ENCODE measurements at places on chromosomes 13 and 19. TPM values are rescaled to one million over a fixed set of nuclear protein-coding genes. Genes with fewer than 3 reads are reported as not detected.

DNA sequence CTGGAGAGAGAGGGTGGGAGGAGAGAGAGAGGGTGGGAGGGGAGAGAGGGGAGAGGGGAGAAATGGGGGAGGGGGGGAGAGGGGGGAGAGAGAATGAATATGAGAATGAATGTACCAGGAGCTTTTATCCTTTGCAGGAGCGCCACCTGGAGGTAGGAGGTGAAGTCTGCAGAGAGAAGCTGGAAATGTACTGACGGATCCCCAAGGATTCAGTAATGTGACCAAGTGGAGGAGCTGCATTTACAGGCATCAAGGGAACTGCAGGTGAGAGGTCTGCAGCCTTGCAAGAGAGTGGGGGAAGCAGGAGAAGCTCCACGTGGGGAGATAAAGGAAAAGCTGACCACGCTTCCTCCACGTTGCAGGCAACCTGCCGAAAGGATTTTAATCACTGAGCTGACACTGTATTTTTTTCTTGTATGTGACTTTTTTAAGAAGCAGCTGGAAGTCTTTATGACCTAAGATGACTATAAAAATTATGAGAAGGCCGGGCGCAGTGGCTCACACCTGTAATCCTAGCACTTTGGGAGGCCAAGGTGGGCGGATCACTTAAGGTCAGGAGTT, 33.7 kb downstream of the VSTM1 start:
- H3K27me3 ChIP-seq: no peaks in the 10 kb centered on the region
- no peak overlapping the region for H3K4me3 ChIP-seq
- H3K4me1 ChIP-seq: peaks cover 2% of the 10 kb centered on the region
- peak; percentile 71 for DNase-seq

DNA sequence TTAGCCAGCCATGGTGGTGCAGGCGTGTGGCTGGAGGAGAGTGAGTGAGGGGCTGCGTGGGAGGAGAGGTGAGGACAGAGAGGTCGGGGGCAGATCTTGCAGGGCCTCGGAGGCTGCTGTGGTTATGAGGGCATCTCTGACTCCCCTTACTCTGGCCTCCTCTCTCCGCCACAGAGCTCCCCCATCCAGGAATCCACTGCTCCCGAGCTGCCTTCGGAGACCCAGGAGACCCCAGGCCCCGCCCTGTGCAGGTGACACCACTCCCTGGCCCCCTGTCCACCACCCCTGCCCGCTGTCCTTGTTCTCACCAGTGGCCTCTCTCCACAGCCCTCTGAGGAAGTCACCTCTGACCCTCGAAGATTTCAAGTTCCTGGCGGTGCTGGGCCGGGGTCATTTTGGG, 7.8 kb downstream of the PTGER1 start:
- no peak overlapping the region for H3K4me3 ChIP-seq
- H3K36me3 ChIP-seq: peaks cover 10% of the 10 kb centered on the region
- no peak for DNase-seq
- H3K27me3 ChIP-seq: no peaks in the 10 kb centered on the region

SIGLEC14 gene
- total RNA-seq: not detected

ZNF221 gene
- 3.8 TPM for total RNA-seq

DNA sequence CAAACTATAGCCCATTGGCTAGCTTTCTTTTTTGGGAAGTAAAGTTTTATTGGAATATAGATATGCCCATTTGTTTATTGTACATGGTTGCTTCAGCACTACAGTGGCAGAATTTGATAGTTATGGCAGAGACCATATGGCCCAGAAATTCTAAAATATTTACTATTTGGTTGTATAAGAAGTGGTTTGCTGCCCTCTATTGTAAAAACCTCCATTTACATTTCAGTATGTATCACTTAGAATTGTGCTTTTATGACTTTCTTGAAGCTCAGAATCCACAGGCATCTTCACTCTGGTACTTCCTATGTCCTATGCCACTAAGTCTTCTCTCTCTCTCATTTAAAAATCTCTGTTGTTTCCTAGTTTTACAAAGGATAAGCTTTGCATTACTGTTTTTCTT, 37.7 kb downstream of the DLEU7 start:
- no peak overlapping the region for H3K27ac ChIP-seq
- H3K36me3 ChIP-seq: no peaks in the 10 kb centered on the region
- H3K27me3 ChIP-seq: no peaks in the 10 kb centered on the region
- H3K4me3 ChIP-seq: no peak overlapping the region
- H3K4me1 ChIP-seq: peaks cover 4% of the 10 kb centered on the region

DNA sequence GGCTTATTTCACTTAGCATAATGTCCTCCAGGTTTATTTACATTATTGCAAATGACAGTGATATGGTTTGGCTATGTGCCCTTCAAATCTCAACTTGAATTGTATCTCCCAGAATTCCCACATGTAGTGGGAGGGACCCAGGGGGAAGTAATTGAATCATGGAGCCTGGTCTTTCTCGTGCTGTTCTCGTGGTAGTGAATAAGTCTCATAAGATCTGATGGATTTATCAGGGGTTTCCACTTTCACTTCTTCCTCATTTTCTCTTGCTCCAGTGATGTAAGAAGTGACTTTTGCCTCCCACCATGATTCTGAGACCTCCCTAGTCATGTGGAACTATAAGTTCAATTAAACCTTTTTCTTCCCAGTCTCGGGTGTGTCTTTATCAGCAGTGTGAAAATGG, 109.6 kb downstream of the VWA8 start:
- no peak overlapping the region for H3K4me3 ChIP-seq
- DNase-seq: no peak
- H3K4me1 ChIP-seq: peaks cover 13% of the 10 kb centered on the region
- no peaks in the 10 kb centered on the region for H3K36me3 ChIP-seq
- H3K27me3 ChIP-seq: no peaks in the 10 kb centered on the region

DNA sequence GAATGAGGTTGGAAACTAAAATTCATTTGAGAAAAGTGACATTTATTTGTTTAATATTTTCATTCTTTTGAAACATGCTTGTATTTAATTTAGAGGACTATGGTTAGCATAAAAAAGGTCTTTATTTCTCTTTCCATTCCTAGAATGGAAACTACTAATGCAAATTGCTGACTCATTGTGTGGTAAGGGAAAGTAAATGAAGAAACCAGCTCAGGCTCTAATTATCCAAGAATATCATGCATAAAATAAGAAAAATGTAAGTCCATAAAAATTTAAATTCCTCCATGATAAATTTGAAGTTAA, 777.0 kb upstream of the SLITRK1 start:
- H3K4me3 ChIP-seq: no peak overlapping the region
- DNase-seq: peak; percentile 18
- no peaks in the 10 kb centered on the region for H3K36me3 ChIP-seq
- H3K27me3 ChIP-seq: no peaks in the 10 kb centered on the region
- H3K27ac ChIP-seq: no peak overlapping the region

GRCh38 chr13:34011552-34012085, 193.7 kb downstream of the RFC3 start:
- H3K27ac ChIP-seq: no peak overlapping the region
- no peak overlapping the region for H3K4me3 ChIP-seq
- no peaks in the 10 kb centered on the region for H3K4me1 ChIP-seq
- no peak for DNase-seq

DNA sequence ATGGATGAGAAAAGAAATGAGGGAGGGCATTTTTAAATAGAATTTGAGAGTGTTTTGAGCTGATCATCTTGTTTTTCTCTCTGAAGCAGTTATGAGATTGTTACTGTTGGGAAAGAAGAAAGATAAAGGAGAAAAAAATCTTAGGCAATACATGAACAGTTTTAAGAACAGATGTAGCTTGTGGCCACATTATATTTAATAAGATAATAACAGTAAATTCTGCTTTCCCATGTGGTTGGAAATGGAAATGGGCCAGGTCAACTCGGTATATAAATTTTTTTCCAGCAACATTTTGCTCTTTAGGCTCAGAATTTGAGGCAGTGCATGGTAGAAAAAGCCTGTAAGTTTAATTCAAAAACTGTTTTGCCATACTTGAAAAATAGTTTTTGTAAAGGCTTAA, 118.7 kb downstream of the POSTN start:
- no peak for DNase-seq
- H3K4me1 ChIP-seq: peaks cover 58% of the 10 kb centered on the region
- no peaks in the 10 kb centered on the region for H3K36me3 ChIP-seq
- H3K27me3 ChIP-seq: no peaks in the 10 kb centered on the region
- no peak overlapping the region for H3K27ac ChIP-seq

DNA sequence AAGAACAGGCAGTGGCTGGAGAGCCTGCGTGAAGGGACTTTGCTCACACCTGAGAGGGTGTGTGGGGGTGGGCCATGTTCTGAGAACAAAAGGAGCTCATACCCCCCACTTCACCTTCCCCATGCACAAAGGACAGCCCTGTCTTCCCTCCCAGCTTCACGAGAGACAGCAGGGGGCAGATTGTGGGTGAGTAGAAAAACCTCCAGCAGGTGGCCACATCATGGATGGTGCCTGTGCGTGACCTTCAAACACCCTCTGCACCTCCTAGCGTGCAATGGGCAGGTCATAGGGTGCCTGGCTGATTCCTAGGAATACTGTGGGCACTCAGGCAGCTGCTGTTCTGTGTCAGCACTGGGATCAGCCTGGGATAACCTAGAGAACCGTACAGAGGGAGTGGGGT, 36.3 kb upstream of the PSG9 start:
- no peaks in the 10 kb centered on the region for H3K27me3 ChIP-seq
- DNase-seq: no peak
- H3K4me1 ChIP-seq: peaks cover 7% of the 10 kb centered on the region
- H3K36me3 ChIP-seq: no peaks in the 10 kb centered on the region
- H3K4me3 ChIP-seq: no peak overlapping the region
- H3K27ac ChIP-seq: no peak overlapping the region

DNA sequence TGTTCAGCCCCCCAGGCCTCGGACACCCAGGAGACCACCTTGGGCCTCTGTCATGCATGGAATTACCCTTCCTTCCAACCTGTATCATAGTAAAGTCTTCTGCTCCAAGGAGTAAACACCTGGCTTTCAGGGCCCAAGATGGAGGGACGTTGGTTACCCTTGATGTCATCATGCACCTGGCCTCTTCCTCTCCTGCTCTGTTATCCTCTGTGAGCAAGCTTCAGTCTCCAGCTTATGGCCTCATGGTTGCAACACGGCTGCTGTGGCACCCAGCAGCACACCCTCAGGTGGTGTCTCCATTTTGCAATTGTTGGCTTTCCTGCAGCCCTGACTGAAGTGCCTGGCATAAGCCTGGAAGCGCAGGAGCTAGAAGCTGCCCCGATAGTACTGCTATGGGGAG, 4.0 kb upstream of the OVOL3 start:
- no peak for DNase-seq
- H3K4me1 ChIP-seq: no peaks in the 10 kb centered on the region
- H3K27me3 ChIP-seq: no peaks in the 10 kb centered on the region
- no peaks in the 10 kb centered on the region for H3K36me3 ChIP-seq
- no peak overlapping the region for H3K27ac ChIP-seq

WDR88 gene
- total RNA-seq: not detected

GRCh38 chr13:38687246-38688229, 661 bp downstream of the FREM2 start:
- no peaks in the 10 kb centered on the region for H3K36me3 ChIP-seq
- peaks cover 52% of the 10 kb centered on the region for H3K27me3 ChIP-seq
- H3K4me1 ChIP-seq: no peaks in the 10 kb centered on the region
- no peak overlapping the region for H3K27ac ChIP-seq

C19orf85 gene
- not detected for total RNA-seq

GRCh38 chr13:91660076-91660415, 261.6 kb downstream of the GPC5 start:
- H3K27me3 ChIP-seq: no peaks in the 10 kb centered on the region
- no peak overlapping the region for H3K4me3 ChIP-seq
- no peaks in the 10 kb centered on the region for H3K36me3 ChIP-seq
- H3K27ac ChIP-seq: no peak overlapping the region

PLVAP gene
- not detected for total RNA-seq

GRCh38 chr19:55094456-55095259, 19.0 kb downstream of the EPS8L1 start:
- H3K27me3 ChIP-seq: no peaks in the 10 kb centered on the region
- no peak overlapping the region for H3K27ac ChIP-seq
- no peak overlapping the region for H3K4me3 ChIP-seq

ACTMAP gene
- total RNA-seq: 2.5 TPM

GRCh38 chr19:19315444-19315843, 4.9 kb downstream of the SUGP1 start:
- no peak overlapping the region for H3K27ac ChIP-seq
- H3K4me1 ChIP-seq: peaks cover 7% of the 10 kb centered on the region
- no peak overlapping the region for H3K4me3 ChIP-seq
- no peaks in the 10 kb centered on the region for H3K27me3 ChIP-seq
- no peaks in the 10 kb centered on the region for H3K36me3 ChIP-seq

DNA sequence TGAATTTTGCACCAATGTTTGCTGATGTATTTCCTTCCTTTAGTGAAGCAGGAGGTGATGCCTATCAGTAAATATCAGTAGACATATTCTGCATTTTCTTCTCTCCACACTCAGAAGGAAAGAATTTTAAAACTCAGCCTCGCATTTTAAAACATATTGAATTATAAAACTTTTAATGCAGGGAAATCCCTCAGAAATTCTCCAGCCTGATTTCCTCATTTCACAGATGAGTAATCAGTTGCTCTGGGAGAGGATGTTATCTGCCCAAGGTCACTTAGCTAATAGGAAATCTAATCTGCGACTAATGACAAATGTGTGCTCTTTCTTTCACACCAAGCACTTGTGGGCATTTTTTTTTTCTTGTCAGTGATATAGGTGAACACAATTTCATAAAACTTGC, 320.6 kb downstream of the ITGBL1 start:
- no peak overlapping the region for H3K4me3 ChIP-seq
- no peak overlapping the region for H3K27ac ChIP-seq
- peak; percentile 33 for DNase-seq
- H3K36me3 ChIP-seq: no peaks in the 10 kb centered on the region
- peaks cover 6% of the 10 kb centered on the region for H3K27me3 ChIP-seq

DNA sequence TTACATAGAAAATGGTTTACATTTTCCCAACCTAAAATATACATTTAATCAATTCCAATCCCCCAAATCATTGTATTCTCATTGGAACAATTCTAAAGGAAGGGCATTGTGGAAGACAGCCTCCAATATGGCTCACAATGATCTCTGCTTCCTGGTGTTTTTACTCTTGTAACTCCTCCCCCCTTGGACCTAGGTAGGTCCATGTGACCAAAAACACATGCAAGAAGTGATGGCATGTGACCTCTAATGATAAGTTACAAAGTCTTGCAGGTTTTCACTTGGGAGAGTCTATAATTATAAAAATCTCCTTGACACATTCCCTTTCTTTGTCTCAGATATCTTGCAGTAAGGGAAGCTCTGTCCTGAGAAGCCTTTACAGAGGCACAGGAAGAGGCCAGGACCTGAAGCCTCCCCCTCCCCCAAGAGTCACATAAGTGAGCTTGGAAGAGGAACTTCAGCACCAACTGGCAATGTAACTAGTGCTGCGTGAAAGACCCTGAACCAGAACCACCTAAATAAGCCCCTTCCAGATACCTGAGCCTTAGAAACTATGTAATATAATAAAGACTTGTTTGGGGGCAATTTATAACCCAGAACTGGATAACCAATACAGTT, 816.2 kb upstream of the ATXN8OS start:
- no peaks in the 10 kb centered on the region for H3K4me1 ChIP-seq
- H3K36me3 ChIP-seq: no peaks in the 10 kb centered on the region
- no peak overlapping the region for H3K4me3 ChIP-seq
- DNase-seq: no peak

SHISA7 gene
- not detected for total RNA-seq
